ENCODE measurements at places on chromosomes 3 and 15. TPM values are rescaled to one million over a fixed set of nuclear protein-coding genes. Genes with fewer than 3 reads are reported as not detected.

The EIF5A2 gene
- 7.3 TPM for polyA plus RNA-seq

The TRIM42 gene
- not detected for polyA plus RNA-seq

The TRANK1 gene
- 29.5 TPM for polyA plus RNA-seq

The RASL12 gene
- 97.6 TPM for polyA plus RNA-seq

The UTS2B gene
- 0.67 TPM for polyA plus RNA-seq

The GPR149 gene
- polyA plus RNA-seq: not detected

The MYNN gene
- 38.3 TPM for polyA plus RNA-seq

The ZNF860 gene
- 11.2 TPM for polyA plus RNA-seq

The TOPAZ1 gene
- polyA plus RNA-seq: not detected

The MIX23 gene
- polyA plus RNA-seq: 53.7 TPM

The C2CD4A gene
- polyA plus RNA-seq: 0.05 TPM

The SKIL gene
- 58.9 TPM for polyA plus RNA-seq

The DAZL gene
- polyA plus RNA-seq: not detected

The WDR93 gene
- 2.1 TPM for polyA plus RNA-seq

The GREM1 gene
- polyA plus RNA-seq: 0.11 TPM

The ZPLD1 gene
- not detected for polyA plus RNA-seq

The IQCF5 gene
- polyA plus RNA-seq: not detected

The POMGNT2 gene
- polyA plus RNA-seq: 16.4 TPM

The THUMPD3 gene
- polyA plus RNA-seq: 53.6 TPM

The ADAMTS9 gene
- 58.7 TPM for polyA plus RNA-seq

The MESP2 gene
- not detected for polyA plus RNA-seq

The RCN2 gene
- 174 TPM for polyA plus RNA-seq

The SNRPN gene
- polyA plus RNA-seq: 215 TPM

The RPUSD2 gene
- polyA plus RNA-seq: 7.9 TPM

The KIF15 gene
- 24.7 TPM for polyA plus RNA-seq

The GXYLT2 gene
- polyA plus RNA-seq: 16.7 TPM

The TM4SF18 gene
- 11.0 TPM for polyA plus RNA-seq

The KNG1 gene
- not detected for polyA plus RNA-seq

The ALPK3 gene
- 20.0 TPM for polyA plus RNA-seq

The ACAN gene
- 0.91 TPM for polyA plus RNA-seq

The TCTA gene
- 17.3 TPM for polyA plus RNA-seq

The ITIH4 gene
- polyA plus RNA-seq: 12.6 TPM

The GNAT1 gene
- not detected for polyA plus RNA-seq

The BRK1 gene
- 192 TPM for polyA plus RNA-seq

The PTPRG gene
- polyA plus RNA-seq: 55.5 TPM

The SEMA3F gene
- polyA plus RNA-seq: 39.5 TPM

The BFSP2 gene
- polyA plus RNA-seq: not detected

The UBXN7 gene
- 35.7 TPM for polyA plus RNA-seq

All from right lung (tissue), 10 donors.